ENCODE measurements at places on chromosomes 7 and 10.

GRCh38 chr7:30584965-30585364 lies 9.7 kb upstream of the GARS1 start:
- no peak for DNase-seq

GRCh38 chr7:150338166-150338829 lies 3.1 kb downstream of the RARRES2 start:
- DNase-seq: no peak

- DNase-seq: no peak
These were observed 100.7 kb downstream of the FAM53B start for GRCh38 chr10:124643330-124644009.

- no peak for DNase-seq
These were observed 170.4 kb downstream of the BMPER start for GRCh38 chr7:34075523-34076370.

- DNase-seq: no peak
These were observed 1065.8 kb upstream of the GHITM start for GRCh38 chr10:83073472-83073871.

DNA sequence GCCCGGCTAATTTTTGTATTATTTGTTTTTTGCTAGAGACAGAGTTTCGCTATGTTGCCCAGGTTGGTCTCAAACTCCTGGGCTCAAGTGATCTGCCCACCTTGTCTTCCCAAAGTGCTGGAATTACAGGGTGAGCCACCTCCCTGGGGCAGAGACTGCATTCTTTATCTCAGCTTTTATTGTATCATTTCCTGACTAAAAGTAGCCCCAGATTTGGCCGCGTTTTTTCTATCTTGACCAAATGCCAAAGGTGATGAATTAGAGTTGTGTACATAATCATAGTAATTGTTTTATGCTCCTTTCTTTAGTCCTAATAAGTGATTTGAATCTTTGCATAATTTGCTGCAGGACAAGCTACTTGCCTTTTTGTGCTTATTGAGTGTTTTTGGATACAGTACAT lies 3.1 kb upstream of the SMNDC1 start:
- no peak for DNase-seq

GRCh38 chr7:73941836-73942551 lies 81.0 kb downstream of the TMEM270 start:
- DNase-seq: no peak

DNA sequence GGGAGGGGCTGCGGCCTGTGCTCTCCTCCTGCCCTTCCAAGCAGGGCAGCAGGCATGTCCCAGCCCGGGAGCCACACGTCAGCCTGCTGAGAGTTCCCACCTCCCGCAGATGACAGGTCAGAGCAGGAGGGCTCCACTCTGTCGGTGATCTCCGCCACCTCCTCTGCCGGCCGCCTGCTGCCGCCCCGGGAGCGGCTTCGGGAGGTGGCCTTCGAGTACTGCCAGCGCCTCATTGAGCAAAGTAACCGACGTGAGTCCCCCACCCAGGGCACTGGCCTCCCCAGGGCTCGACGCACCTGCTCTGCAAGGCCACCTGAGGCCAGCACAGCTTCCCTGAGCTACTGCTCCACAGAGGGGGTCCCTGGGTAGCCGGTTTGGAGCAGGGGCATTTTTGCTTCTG lies 9.4 kb downstream of the AP5Z1 start:
- DNase-seq: no peak

DNA sequence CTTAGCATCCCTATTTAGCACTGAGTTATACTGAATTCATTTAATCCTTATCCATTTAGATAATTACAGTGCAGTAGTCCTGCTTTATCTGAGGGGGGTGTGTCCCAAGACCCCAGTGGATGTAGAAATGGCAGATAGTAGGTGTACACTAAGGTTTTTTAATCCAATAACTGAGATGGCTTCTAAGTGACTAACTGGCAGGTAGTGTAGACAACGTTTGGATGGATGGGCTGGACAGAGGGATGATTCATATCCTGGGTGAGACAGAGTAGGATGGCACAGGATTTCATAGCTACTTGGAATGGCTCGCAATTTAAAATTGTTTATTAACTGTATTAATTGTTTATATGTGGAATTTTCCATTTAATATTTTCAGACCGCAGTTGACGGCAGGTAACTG lies 295.6 kb downstream of the CCDC3 start:
- no peak for DNase-seq

DNA sequence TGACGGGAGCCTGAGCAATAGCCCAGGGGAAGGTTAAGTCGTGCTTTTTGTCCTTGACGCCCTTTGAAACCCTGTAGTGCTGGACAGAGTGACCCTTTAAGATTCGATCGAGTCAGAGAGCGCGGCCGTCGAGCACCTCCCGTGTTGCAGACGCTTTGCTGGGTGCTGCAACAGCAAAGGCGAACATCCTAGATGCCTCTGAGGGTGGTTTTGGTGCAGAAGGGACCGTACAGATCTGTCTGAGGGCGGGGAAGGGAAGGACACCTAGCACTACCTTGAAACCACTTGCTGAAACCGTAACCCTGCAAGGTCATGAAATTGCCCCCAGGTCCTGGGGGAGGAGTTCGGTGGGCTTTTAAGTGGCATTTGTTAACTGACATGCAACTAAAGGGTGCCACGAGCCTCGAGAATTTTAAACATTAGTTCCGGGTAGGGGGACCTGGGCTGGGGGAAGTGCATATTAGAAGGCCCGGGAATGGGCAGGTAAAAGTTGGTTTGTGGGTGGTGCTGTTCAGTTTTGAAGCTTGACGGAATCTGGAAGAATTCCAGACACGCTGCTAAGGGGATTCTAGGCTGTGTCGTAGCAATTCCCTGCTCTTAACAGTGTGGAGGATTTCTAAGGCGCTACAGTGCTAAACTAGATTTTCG lies 786 bp downstream of the ATP5F1C start:
- peak; percentile 9 for DNase-seq

DNA sequence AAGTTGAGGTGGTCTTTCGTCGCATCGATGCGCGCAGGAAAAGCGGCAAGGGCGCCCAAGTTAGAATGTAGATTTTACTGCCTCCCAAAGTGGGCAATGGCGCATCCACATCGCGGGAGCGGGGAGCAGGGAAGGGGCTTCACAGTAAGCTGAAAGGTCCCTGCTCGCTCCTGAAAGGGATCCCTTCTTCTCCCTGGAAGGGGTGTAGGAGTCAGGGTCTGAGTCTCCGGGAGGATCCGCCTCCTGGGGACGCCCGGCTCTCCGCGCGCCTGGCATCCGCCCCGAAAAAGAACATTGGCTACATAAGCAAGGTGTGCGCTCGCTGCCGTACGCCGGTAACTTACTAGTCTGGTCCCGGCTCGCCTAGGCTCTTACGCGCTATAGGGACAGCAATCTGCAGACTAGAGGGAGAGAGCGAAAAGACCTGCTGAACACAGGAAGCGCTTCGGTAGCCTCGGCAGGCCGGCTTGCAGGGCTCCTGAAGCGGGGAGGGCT lies 804 bp downstream of the UNC5B start:
- no peak for DNase-seq

DNA sequence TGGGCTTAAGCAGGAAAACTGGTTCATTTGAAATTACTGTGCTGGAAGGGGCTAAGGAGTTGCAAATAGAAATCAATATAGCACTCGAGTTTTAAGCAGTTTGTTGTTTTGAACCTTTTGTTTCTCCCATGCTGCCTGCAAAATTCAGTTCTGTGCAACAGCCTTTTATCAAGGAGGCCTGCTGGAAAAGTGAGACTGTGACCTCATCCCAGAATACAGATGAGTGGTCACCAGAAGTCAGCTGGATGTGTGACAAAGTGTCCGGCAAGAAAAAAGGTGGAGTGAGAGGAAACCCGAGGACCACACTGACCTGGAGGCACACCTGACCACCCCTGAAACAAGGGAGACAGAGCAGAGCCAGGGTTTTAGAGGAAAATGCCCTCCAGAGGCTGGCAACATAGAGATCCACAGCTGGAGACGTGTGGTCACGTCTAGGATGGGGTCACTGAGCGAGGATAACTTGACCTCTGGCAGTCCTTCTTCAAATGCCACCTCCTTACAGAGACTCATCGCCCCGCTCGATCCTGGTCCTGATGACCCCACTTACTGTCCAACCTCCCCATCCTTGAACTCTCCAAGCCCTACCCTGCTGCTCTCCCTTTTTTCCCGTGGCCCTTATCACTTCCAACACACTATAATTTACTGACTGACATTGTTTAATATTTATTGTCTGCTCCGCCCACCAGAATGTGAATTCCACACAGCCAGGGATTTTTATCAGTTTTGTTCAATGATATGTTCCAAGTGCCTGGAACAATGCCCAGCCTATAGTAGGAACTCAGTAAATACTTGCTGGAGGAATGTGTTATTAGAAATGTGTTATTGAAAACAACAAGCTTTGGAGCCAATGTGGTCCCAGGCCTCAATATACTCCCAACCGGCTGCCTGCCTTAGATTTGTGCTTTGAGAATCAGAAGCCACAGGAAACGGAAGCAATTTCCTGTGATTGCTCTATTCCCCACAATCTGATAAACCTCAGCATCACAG lies 243.8 kb downstream of the GLI3 start:
- no peak for DNase-seq

DNA sequence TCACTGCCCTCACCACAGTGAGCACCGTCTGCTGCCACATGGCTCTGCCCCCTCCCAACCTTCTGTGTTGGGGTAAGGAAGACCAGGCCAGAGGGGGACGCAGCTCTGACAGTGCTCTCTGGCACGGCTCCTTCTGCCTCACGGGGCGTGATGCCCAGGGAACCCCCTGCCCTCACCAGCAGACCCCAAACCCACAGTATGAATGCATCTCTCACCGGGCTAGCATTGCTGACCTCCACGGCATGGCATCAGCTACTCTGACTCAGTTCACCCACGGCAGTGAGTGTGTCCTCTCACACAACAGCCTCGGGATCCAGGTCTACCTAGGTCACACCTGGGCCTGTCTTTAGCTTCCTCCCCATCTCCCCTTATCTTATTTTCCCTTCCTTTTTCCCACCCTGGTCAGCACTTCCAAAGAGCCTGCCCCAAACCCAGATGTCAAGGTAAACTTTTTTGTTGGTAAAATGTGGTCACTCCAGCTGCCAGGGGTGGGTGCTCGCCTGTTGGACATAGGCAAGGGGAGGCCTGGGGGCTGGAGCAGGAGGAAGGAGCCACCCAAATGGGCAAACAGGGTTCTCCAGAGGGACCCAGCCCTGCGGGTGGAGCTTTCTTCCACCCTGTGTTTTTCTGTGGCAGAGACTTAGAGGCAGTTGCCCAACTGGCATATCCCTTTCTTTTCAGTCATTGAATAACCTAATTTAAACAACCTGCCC lies 4.4 kb downstream of the CALML3 start:
- DNase-seq: no peak

All from activated CD4-positive, alpha-beta T cell treated with anti-CD3 and anti-CD28 coated beads for 1 hour (primary cell).